Fibroblast of mammary gland (primary cell): ENCODE measurements at places on chromosomes 1 and 21.

GRCh38 chr1:21669258-21670058, at the start of gene RAP1GAP:
TSS of gene RAP1GAP (minus strand) at chr1:21669357. CDS start at chr1:21620032, 49,325 bp downstream.
- no peak for DNase-seq

DNA sequence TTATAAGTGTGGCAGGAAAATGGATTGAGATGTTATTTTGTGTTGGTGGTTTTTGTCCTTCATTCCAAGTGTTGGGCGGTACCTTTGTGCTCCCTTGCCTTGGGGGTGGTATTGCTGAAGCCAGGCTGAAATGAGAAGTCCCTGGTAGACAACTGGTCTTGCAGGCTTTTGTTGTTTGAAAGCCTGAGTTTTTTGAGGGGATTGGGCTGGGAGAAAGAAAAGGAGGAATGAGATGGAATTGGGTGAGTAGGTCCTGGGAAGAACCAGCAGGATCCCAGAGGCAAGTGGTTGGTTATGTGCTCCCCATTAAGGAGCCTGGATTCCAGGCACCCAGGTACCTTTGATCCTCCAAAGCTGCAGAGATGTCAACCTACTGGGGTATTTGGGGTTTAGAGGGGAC, 93.7 kb upstream of the SLC2A1 start:
- no peak for DNase-seq

- no peak for DNase-seq
These were observed 9.2 kb upstream of the PADI1 start for GRCh38 chr1:17195731-17196130.

- no peak for DNase-seq
These were observed 67.3 kb downstream of the VAV3 start for GRCh38 chr1:107897438-107898345.

GRCh38 chr1:230465691-230466090, 39.6 kb upstream of the PGBD5 start:
- no peak for DNase-seq

GRCh38 chr1:110765640-110766335, 91.0 kb upstream of the KCNA3 start:
- DNase-seq = peak; percentile 57

DNA sequence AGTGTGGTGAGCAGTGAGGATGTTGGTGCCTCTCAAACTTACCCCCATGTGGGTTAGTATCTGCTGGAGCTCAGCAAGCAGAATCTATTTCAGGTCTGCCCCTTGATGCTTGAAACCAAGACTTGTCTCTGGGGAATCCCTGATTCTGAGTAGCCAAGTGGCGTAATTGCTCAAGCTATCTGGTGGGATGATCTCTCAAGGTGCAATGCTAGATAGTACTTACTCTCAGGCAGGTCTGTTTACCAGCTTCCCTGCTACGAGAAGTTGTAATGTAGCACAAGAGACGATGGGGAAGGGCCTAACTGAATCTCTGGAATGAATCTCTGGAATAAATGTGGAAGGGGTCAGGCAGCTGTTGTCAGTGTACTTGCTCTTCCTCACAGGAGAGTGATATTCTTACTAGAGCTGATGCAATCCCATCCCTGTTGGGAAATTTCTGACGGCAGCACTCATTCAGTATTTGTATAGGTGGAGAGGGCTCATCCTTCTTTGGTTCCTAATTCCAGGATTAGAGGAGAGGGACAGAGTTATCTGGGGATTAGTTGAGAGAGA, 65.4 kb downstream of the MACF1 start:
- DNase-seq = peak; percentile 87
